MG63 (cell line): ENCODE measurements at places on chromosomes 1 and 21. TPM values are rescaled to one million over a fixed set of nuclear protein-coding genes. Genes with fewer than 3 reads are reported as not detected.

- DNase-seq = no peak
These were observed 1351.6 kb downstream of the AMY1C start for GRCh38 chr1:105101261-105101660.

Gene GART
- 52.3 and 55.3 TPM in 2 replicates for total RNA-seq

GRCh38 chr1:55369474-55369873 lies 154.3 kb upstream of the USP24 start:
- peak; percentile 86 for DNase-seq

Gene FCRL4
- not detected in 2 replicates for total RNA-seq

Gene TGFB2
- 0.05 and 0.92 TPM in 2 replicates for total RNA-seq

- no peak for DNase-seq
These were observed 94.3 kb upstream of the CD55 start for GRCh38 chr1:207227131-207227630.
